NCI-H1694 treated with DMSO at 0.1 percent for 48 hours (cell line): ENCODE measurements at places on chromosomes 12 and 14.

GRCh38 chr14:72692696-72693095, 201.2 kb downstream of the DPF3 start:
- DNase-seq = peak; percentile 58

GRCh38 chr14:65631040-65631439, 218.5 kb downstream of the FUT8 start:
- no peak for DNase-seq

- DNase-seq = no peak
These were observed 227.8 kb downstream of the ZFP36L1 start for GRCh38 chr14:68564826-68565759.

GRCh38 chr12:2373307-2373706, 320.5 kb downstream of the CACNA1C start:
- DNase-seq = no peak

GRCh38 chr14:61525293-61526011, 169.9 kb upstream of the HIF1A start:
- DNase-seq = no peak

GRCh38 chr12:118059341-118060191, 1.4 kb downstream of the WSB2 start:
- no peak for DNase-seq

DNA sequence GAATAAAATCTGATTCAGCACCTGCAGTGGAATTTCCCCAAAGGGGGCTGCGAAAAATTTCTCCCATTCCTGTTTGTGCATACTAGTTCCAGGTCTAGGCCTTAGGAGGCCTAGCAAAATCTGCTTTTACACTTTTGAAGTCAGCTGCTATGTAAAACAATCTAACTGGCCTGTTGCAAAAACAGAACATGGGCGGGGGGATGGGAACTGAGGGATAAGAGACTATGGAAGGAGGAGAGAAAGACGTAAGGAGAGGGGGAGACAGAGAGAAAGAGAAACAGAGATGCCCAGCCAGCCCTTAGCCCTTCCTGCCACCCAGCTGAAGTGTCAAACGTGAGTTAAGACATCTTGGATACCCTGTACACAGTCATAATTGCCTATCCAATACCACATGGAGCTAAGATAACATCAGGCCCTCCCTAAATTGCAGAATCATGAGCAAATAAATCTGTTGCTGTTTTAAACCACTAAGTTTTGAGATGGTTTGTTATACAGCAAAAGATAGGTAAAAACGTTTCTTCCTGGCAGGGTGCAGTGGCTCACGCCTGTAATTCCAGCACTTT, 45.6 kb downstream of the SPTLC2 start:
- DNase-seq = no peak

- no peak for DNase-seq
These were observed 246.7 kb upstream of the G2E3 start for GRCh38 chr14:30312214-30312613.

DNA sequence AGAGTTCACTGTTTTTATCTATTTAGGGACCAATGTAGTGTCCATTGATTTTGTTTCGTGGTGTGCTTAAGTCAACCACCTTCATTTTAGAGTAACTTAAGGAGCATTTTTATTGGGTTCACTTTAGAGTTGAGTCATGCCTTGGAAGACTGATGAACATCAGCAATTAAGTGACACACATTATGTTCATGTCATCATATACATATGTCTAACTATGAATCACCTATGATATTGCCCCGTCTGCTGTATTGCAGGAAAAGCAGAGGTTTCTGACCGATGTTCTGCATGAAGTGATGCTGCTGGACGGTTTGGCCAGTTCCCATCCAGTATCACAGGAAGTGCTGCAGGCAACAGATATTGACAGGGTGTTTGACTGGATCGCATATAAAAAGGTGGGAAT, 227.1 kb downstream of the TRHDE start:
- no peak for DNase-seq

DNA sequence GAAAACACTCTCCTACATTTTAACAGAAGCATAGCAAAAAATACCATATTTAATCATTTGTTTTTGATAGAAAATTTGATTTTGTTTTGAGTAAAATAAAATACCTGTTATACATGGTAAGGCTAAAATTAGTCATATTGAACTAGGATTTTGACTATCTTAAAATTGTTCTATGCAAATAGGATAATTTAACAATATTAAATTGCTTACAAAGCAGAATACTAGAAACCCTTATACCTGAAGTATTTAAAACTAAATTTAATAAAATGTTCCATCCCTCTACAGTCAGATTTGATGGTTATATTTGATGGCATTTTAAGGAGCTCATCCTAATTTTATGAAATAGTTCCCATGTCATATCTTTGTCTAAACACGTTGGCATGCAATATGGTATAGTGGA, 323.2 kb downstream of the GPHN start:
- no peak for DNase-seq

GRCh38 chr14:103500148-103500990, 22.3 kb downstream of the CKB start:
- peak; percentile 99 for DNase-seq

GRCh38 chr14:69676723-69677122, 65.3 kb downstream of the SUSD6 start:
- no peak for DNase-seq

DNA sequence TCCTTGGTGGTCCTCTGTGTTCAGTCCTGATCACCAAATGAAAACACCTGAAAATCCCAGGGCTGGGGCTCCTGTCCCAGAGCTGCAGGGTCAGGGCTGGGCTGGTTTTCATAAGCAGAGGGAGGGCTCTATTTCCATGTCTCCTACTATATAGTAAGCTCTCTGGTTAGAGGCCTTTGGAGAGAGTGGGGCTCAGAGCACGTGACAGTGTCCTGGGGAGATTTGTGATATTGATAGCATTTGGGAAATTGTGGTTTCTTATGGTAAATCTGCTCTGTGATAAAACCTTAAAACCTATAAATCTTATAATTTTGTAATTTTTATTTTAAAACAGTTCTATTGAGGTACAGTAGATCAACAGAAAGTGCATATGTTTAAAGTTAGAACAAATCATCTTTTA, 1202.2 kb downstream of the TMEM121 start:
- no peak for DNase-seq

- no peak for DNase-seq
These were observed 393.5 kb downstream of the PCNX1 start for GRCh38 chr14:71300566-71301330.

DNA sequence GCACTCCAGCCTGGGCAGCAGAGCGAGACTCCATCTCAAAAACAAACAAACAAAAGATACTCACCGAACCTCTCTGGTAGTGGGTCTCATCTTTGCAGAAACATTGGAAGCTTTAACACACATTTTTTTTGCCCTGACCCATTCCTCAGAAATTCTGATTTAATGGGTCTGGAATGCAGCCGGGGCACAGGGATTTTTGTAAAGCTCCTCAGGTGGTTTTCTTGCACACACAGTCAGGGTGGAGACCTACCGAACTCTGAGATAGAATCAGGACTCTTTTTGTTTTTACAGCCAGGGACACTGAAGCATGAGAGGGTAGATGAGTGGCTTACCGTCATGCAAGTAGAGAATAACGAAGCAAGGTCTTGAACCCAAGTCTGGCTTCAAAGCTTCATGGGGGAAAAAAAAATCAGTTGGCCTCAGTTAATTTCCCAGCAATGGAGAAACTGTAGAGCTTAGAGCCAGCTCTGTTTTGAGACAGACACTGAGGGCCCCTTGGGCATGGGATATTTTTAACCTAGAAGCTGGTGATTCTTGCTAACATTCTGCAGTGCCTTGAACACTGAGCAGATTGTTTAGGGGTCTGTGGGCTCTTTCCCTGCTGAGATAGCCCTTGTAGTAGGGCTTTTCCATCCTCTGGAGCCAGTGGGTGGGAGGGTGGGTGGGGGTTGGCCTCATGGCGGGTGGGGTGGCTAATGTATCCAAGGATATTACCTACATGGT, 4.8 kb downstream of the RNU4-2 start:
- no peak for DNase-seq

- DNase-seq = no peak
These were observed 67.0 kb downstream of the PRKCH start for GRCh38 chr14:61388173-61388975.

DNA sequence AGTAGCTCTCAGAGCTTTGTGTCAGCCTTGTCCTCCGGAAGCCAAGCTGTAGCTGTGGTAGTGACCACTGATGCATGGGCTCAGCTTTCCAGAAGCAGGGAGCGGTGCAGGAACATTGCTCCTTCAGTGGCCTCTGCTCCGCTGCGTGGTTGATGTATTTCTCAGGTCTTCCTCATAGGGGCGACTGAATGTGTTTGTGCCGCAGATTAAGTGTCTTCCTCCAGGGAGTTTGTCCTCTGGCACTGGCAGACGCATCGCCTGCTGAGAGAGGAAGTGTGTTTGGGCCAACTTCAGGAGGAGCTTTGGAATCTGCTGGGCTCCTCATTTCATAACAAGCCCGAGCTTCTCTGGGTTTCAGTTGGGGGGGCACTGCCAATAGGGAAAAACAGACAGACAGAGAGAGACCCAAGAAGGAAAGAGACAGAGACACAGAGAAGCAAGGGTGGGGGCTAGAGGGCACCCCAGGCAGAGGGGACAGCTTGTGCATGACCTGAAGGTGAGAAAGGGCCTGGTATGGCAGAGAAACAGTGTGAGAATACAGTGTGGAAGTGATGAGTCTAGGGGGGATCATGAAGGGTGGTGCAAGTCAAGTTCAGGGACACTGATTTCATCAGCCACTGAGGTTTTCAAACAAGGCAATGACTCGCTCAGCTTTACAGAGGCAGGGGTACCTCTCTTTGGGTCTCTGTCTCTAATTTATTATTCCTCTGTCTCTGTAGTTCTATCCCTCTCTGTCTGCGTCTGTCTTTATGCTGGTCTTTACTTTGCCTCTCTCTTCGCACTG, 69.4 kb upstream of the PRIMA1 start:
- peak; percentile 76 for DNase-seq

- no peak for DNase-seq
These were observed 65.1 kb upstream of the DYNC1H1 start for GRCh38 chr14:101899263-101899662.

DNA sequence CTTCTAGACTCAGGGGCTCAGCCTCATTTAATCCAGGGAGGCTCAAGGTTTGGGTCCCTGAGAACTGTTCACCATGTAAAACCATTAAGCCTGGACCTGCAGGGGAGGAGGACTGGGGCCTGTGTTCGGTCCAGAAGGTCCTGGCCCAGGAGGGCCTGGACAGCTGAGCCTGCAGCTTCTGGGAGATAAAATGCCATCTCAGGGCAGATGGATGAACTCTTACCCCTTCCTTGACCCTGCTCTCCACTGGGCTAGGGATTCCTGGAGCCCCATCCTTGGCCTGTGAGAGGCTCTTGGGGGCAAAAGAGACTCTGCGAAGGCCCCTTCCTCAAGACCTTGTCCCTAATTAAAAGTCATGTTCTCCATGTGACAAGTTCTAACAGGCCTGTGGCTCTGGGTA, 51.2 kb downstream of the PRMT8 start:
- DNase-seq = no peak

DNA sequence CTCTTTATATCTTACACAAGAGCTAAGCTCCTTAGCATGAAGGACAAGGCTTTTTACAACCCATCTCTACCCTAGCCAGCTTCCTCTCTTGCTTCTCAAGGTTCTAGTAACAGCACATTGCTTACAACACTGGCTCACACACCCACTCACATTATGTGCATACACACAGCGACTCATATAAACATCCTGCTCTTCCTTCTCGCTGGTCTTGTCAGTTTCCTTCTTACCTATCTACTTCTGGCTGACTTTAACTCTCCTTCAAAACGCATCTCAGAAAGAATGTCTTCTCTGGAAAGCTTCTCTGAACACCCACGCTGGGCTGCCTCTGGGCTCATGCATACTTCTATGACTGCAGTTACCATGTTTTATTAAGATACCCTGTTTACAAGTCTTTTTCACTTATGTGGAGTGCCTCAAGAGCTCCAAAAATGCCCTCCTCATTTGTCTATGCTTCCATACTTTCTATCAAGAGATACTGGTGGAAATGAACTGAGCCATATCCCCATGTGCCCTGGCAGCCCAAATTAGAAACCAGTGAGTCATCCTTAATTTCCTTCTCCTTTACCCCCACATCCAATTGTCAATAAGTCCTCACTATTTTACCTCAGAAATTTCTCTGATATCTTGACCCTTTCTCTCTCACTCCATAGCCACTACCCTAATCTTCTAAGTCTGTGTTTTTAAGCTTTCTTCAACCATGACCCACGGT, 126.9 kb upstream of the KRAS start:
- no peak for DNase-seq

DNA sequence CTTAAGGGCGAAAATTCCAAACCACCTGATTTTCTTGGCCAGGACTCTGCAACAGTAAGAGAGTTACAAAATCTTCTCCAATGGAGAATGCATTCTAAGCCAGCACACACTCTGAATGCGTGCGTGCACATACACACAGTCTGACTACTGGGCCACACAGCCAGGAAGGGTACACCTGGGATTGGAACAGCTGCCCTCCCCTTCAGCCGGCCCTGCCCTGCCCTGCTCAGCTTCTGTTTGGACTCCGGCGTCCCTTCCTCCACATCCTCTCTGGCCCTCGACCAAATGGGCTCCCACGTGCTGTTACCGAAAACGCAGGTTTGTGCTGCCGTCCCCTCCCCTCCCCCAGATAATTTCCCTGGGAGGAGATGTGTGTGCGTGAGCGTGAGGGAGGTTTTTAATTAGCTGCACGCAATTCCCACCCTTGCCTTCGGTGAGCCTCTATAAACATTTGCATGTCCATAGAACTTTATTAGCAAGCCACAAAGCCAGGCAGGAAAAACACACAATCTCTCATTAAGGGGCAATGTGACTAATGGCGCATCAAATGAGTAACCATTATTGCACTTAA, 43.0 kb downstream of the CCNK start:
- no peak for DNase-seq

GRCh38 chr14:37369425-37369824, 171.7 kb downstream of the MIPOL1 start:
- no peak for DNase-seq

DNA sequence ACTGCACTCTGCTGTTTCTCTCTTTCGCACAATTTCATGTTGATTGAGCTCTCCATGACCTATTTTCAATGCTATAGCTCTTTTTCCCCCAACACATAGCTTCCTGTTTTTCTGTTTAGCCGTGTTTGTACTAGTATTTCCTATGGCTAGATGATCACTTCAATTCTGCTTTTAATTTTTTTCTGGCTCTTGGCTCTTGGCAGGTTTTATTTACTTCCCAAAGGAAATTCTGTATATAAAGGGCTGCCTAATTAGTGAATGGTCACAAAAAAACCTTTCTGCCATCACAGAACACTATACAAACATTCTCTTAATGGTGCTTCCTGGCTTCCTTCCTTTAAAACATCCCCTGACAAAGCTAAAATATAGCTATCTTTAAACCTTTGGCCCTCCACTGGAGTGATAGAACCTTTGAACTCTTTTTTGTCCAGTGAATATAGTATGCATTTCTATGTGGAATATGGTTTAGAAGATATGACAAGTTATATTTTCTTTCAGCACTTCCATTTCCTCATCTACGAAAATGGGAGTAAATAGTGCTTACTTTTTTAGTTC, 88.2 kb downstream of the RASSF9 start:
- no peak for DNase-seq

DNA sequence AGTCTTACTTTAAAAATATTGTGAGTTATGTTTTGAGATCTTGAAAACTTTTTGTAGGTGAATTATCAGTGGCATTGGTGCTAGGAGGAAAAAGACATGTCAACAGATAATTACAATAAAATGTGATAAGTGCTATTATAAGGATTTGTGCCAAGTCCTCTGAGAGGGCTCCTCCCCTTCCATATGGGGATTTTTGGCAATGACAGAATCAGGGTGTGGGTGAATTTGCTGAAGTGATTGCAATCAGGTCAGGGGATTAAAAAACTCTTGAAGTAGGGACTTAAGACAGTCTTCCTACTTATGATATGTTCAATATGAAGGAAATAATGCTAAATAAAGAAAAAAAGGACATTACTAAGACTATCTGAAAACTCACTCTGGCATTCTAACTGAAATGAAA, 122.5 kb downstream of the SLC15A5 start:
- DNase-seq = peak; percentile 72

GRCh38 chr12:113684053-113684907, 212.6 kb upstream of the LHX5 start:
- peak; percentile 42 for DNase-seq
